ENCODE measurements at places on chromosomes 6 and 20.
A peak's percentile ranks its signal among the peaks of the same experiment; 100 is the strongest.

- no peak for DNase-seq
Observed at GRCh38 chr6:166937746-166938145, 18.6 kb downstream of the RNASET2 start.

GRCh38 chr20:44217342-44218092, 6.9 kb upstream of the OSER1 start:
- DNase-seq, result peak; percentile 76

GRCh38 chr20:37945091-37945547, 42.2 kb downstream of the VSTM2L start:
- DNase-seq, result no peak

GRCh38 chr6:74256781-74257180, 560.8 kb downstream of the CD109 start:
- DNase-seq, result no peak

DNA sequence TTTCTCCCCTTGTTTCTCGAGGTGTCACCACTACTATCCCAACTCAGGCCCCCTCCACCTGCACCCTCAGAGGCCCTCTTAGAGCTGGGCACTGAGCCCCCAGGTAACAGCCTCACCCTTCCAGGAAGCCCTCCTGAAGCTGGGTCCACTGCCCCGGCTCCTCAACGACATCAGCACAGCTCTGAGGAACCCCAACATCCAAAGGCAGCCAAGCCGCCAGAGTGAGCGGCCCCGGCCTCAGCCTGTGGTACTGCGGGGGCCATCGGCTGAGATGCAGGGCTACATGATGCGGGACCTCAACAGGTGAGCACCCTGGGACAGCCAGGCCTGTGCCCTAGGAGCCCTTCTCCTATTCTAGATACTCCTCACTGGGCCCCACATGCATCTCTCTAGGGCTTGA, 12.9 kb upstream of the ZBTB9 start:
- DNase-seq, result no peak

- peak; percentile 60 for DNase-seq
Observed at GRCh38 chr6:33744001-33744848, 2.5 kb downstream of the IP6K3 start.

- DNase-seq, result no peak
Observed at GRCh38 chr20:914727-915498, 1.2 kb downstream of the ANGPT4 start.

GRCh38 chr6:73817253-73817652, 121.2 kb downstream of the CD109 start:
- DNase-seq, result no peak

GRCh38 chr20:50439539-50440453, 70.4 kb upstream of the PTPN1 start:
- no peak for DNase-seq

DNA sequence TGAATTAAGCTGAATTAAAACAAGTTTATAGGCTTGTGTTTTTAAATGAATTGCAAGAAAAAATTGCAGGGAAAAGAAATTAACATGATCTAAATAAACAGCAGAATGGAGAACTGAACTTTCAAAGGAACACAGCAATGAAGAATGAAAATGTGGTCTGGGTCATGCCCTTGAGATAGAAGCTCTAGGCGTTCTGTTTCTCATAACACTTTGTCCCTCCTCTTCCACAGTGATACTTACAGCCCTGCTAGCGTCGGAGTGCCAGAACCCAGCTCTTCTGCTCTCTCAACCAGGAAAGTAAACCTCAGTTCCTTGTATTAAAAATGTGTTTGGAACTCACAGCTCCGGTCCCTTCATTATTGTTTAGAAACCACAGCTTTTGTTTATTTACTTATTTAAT, 11.4 kb downstream of the HMGCLL1 start:
- DNase-seq, result no peak

DNA sequence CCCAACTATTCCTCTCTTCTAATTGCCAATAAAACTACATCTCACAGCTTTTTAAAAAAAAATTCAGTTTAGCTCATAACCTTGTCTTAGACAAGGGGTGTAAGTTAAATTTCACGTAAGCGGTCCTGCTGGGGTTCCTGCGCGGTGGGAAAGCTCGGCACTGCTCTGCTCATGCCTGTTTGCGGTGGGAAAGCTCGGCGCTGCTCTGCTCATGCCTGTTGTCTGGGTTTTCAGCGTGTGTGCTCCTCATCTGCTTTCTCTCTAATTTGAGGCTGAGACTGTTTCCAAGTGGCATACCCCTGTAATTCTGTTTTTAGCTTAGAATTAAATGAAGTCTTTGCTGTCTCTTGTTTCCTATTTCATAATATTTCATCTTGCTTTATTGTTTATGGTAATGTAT, 18.6 kb downstream of the ARID1B start:
- no peak for DNase-seq

GRCh38 chr6:156689656-156690055, 87.5 kb upstream of the ARID1B start:
- no peak for DNase-seq

- DNase-seq, result no peak
Observed at GRCh38 chr6:73388433-73388799, 6.2 kb upstream of the DDX43 start.

DNA sequence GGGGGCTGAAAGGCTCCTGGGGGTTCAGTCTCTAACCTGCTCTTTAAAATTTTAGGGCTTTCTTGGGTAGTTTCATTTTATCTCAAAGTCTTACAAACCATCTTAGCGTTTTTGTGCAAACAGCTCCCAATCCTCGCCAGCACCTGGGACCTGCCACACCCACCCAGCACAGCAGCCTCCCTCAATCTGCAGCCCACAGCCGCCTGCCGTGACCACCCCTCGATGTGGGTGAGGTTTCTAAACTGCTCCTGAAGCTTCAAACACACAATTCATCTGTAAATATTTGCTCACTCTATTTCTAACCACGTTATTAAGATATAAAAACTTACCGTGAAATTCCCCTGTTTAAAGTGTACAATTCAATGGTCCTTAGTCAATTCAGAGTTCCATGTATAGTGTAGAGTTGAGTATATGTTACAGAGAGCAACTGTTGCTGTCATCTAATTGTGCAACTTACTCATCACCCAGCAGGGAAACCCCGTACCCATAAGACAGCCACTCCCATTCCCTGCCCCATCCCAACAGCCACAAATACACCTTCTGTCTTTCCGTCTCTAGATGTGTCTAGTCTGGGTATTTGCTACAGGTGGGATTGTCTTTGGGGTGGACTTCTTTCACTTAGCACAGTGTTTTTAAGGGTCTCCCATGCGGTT, 381.0 kb downstream of the TAF4 start:
- DNase-seq, result no peak

- no peak for DNase-seq
Observed at GRCh38 chr6:169577974-169578373, 123.9 kb downstream of the WDR27 start.

GRCh38 chr6:109671733-109672132, 19.3 kb downstream of the AK9 start:
- DNase-seq, result no peak

- no peak for DNase-seq
Observed at GRCh38 chr20:47360297-47361056, 4.0 kb upstream of the ZMYND8 start.

DNA sequence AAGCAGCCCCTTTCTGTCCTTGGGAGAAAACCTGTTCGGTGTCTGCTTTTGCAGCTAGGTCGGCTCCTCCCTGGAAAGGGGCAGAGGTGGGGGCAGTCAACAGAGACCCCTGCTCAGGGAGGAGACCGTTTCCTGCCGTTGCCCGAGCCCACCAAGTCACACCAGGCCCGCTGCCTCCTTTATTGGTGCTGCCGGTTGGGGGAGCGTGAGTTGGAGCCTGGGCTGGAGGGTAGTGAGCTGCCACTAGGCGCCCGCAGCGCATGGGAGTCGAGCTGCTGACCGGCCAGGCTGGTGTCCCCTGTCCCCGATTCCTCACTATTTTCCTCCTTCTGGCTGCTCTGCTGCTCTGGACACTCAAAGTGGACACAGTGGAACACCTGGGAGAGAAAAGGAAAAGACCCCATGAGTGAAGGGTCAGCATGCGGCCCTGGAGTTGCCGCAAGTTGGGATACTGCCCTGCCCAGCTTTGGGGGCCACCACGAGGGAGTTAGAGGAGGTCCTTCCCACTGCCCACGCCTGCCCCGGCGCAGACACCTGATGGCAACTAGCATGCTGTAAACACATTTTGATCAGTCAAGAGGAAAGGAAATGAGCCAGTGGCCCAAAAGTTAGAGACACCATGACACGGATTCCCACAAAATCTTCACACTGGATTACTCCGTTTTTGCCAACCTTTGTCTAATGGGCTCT, 355.4 kb downstream of the ZFAND3 start:
- no peak for DNase-seq

- no peak for DNase-seq
Observed at GRCh38 chr6:38161754-38162492, 342.4 kb downstream of the ZFAND3 start.

GRCh38 chr6:20238688-20239587, 26.7 kb upstream of the MBOAT1 start:
- no peak for DNase-seq

GRCh38 chr20:18722371-18722770, 91.2 kb upstream of the SCP2D1 start:
- no peak for DNase-seq

DNA sequence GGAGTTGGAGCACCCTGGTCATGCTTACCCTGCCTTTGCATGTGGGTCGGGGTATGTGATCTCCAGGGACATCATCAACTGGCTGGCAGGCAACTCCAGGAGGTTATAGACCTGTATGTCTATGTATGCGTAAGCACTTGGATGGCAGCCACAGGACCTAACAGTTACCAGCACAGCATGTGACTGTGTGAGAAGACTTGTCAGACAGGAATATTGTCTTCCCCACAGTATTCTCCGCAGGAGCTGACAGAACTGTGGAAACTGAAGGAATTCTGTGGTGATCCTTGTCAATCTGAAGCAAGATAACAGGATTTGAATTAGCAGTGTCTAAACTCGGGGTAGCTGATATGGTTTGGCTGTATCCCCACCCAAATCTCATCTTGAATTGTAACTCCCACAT, 59.2 kb downstream of the TMEM244 start:
- no peak for DNase-seq

DNA sequence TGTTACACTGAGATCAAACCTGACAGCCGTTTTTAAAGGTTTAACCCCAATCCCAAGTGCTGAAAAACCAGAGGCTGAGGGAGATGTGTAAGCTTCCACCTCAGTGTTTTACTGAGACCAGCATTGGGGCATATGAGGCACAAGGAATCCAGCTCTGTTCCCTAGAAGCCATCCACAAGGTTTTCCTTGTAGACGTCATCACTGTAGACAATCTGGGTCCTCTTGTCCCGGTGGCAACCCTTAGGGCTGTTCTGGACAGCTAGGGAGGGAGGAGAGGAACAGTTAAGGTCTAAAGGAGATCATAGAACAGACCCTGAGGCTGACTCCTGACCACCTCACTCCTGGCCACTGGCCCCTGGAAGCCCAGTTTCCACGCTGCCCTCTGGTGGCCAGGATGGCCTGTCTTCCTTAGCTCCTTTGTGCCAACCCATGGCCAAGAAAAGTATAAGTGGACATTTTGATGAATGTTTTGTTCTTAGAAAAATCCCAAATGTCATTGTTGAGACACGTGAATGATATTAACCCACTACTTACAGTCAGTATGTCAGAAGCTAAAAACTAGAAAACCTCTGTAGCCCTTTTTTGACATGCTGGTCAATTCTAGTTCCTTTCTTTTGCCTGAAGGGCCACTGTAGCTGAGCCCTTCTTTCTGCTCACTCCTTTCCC, 6.4 kb downstream of the CFB start:
- DNase-seq, result no peak

DNA sequence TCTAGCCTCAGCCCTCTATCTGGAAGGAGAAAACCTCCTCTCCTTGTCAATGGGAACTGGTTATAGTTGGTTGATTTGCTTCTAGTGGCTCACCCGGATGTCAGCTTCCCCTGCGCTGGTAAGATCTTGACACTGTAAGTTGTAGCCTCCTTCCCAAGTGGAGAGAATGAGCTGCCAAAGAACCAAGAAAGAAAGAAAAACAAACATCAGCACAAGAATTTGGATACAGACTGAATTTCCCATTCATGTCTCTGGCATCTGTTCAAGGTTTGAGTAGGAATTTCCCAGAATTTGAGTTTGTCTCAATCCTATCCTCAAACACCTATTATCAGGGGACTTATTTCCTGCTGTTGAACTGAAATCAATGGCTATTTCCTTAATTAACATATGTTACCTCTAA, 44.1 kb downstream of the ELOVL2 start:
- no peak for DNase-seq

DNA sequence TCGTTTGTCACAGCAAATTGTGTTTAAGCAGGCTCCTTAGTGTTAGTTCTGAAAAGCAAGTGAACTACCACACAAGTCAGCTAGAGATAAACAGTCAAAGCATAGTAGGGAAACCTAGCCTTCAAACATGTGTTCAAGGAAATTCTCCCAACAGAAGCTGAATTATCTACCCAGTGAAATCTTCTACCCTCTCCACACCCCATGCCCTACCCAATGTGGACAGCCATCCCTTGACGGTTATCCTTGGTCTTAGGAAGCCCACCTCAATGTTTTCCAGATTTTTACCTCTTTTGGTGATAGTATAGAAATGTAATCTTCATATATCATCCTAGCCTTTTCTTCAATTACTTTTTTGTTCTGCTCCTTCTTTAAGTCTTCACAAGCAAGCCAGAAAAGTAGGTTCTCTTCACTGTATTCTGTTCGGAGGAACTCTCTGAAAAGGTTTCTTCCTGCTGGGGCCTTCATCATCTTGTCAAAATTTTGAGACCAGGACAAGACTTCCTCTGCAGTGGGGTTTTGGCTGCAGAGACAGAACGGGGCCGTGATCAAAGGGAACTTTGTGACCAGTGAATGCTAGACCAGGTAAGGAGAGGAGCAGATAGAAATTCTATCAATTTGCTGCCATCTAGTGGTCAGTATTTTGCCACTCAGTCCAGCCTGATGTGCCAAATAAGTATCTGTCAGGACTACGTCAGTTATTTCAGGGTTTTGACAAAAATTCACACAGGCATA, 21.6 kb upstream of the MTRF1L start:
- peak; percentile 35 for DNase-seq

DNA sequence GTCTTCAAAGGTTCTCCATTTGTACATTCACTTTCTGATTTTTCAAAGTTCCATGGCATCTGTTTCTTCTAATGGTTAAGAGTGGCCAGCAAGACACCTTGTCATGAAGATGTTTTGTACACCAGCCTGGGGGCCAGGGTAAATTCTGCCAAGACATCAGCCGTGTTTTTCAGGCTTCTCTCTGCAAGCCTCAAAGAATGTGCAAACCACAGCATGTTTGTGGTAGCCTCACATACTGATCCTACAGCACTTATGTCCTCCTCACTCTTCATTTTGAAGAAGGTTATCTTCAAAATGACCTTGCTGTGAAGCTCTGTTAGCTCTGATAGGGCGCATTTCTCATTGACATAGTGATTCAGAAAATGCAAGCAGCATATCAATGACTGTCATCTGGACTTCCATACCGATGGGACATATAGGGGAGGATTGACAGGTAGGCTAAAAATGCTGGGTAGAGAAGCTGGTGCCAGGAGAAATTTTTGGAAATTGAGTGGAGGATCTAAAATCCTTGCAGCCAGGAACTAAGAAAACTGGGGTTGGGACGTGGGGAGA, 59.3 kb upstream of the SPTLC3 start:
- DNase-seq, result no peak

GRCh38 chr6:133854364-133855275, 34.3 kb upstream of the TCF21 start:
- no peak for DNase-seq

GRCh38 chr6:153043719-153044118, 41.2 kb upstream of the MTRF1L start:
- no peak for DNase-seq
